Right lung (tissue), 10 donors: ENCODE measurements at places on chromosomes 16 and 17. TPM values are rescaled to one million over a fixed set of nuclear protein-coding genes. Genes with fewer than 3 reads are reported as not detected.

DNA sequence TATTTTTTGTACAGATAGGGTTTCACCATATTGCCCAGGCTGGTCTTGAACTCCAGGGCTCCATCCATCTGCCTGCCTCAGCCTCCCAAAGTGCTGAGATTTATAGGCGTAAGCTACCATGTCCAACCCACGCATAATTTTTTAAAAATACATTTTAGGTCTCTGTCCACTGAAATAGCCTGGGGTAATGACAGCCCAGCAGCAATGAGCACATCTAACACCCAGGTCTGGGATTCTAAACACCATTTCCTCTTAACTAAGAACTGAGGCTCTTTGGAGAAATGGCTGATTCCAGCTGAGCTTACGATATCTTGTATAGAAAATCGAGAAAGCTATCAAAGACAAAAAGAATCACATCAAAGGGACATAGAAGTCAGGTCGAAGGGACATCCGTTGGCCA is 245.3 kb downstream of the PARN start:
- DNase-seq = no peak

GRCh38 chr17:44905006-44906000 is 6.1 kb upstream of the EFTUD2 start:
- no peak for DNase-seq

DNA sequence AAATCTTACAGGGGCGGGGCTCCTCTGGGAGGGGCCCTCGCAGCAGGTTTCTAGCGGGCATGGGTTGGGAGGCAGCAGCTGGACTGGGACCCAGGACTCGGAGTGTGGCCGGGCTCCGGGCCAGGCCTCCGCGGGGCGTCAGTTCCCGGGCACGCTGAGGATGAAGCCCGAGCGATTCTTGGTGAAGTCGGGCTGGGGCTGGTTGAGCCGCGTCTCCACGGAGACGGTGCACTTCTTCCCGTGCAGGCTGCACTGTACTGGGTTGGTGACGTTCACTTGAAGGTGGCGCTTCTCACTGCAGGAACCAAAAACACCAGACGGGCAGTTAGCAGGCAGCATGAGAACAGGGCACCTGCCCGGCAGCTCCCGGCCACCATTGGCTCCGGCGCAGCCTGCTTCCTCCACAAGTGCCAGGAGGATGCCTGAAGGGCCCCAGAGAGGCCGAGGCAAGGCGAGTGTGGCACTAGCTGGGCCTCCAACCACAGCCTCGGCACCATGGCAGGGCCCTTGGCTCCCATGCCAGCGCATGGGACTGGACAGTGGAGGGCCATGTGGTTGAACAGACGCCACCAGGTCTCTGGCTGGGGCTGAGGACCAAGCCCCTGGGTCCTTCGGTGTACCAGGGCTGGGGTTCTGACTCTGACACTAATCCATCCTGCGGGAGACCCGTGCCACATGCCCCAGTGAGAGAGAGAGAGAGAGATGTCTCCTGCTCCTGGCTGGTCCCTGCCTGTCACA is 8.0 kb downstream of the CDK5R1 start:
- DNase-seq = no peak

DNA sequence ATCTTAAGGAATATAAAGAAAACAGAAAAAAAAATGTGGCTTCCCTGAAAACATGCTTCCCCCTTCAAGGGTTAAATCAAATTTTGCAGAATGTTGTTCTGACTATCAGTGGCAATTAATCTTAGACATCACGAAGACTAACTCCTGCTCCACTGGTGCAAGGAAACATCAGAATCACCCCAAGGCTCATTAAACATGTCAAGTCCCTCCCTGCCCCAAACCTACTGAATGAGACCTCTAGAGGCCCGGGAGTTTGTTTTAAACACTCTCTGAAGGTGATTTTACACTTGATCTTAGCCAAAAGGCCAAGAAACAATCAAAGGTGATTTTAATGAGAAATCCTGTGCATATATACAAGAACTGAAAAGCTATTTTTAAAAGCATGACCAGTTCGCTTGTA is 18.3 kb downstream of the PSME3IP1 start:
- no peak for DNase-seq

DNA sequence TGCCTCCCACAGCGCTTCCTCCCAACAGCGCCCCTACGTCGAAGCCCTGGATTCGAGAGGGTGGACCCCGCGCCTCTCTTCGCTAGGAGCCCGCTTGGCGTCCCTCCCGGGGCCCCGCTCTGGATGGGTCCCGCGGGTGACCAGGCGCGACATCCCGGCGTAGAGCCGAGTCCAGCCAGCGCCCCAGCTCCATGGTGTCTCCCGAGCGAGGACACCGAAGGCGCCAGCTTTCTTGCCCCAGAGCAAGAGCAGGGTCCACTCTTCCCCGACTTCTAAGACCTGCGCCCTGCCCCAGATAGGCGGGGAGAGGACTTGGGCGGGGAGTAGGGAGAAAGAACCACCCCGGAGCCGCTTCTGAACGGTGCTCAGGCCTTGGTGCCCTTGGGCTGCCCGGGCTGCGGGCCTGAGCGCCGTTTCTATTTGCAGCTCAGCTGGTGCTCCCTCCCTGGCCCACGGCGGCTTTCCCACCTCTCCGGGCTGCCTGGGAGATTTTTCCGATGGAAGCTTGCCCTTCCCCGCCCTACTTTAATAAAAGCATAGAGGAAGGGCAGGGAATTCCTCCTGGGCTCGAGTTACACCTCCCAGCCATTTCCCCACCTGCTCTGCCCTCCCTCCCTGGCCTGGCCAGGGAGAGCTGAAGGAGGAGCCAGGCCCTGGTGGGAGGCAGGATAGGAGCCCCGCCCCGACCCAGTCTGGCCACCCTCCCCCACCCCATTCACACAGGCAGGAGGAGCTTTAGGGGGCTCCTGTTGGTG is 1.8 kb downstream of the MMP15 start:
- DNase-seq = no peak

DNA sequence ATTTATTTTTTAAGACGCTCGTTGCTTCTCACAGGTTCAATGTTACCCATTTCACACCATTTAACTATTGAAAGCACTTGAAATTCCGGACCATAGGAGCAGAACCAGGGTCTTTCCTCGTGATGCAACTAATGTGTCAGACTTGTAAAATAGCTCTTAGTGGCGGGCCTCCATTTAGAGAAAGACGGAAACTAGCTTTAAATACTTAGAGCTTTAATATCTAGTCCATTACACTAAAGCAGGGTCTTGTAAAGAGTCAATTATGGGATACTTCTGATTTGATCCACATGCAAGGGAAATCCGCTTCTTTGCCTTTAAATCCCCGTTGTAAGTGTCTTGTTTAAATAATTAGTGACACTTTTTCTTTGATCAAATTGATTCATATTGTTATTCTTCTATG is 56.6 kb downstream of the NACA2 start:
- DNase-seq = no peak

DNA sequence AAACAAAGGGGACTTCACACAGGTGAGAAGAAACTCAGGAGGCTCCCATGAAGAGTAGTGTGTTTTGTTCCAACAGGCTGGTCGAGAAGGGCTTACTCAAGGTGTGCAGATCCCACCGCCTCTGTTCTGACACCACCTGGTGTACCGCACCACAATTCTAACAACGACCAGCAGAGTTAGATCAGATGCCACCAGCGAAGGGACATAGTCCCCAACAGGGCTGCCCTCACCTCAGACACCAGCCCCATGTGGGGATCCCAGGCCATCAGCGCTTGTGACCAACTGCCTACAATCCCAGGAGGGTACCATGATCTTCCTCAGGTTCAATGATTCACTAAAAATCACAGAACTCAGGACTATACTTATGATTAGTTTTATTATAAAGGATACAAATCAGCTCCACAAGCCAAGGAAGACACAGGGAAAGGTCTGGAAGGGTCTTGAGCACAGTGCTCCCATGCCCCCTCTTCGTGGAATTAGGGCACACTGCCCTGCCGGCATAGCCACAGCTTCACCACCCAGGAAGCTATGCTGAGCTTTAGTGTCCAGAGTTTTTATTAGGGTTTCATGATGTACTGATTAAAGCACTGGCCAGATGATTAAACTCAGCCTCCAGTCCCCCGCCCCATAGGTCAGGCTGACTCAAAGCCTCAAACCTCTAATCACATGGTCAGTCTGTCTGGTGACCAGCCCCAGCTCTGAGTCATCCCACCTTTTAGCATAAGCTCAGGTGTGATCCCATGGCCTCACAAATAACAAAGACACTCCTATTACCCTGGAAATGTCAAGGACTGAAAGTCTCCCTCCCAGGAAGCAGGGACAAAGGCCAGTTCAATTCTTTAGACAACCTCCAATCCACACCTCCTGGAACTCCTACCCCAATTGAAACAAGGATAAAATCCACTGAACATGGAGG is 26.0 kb downstream of the TRIM25 start:
- no peak for DNase-seq

Gene ABAT
- polyA plus RNA-seq = 35.0 TPM

Gene HIC1
- polyA plus RNA-seq = 51.9 TPM
